Tibial nerve (tissue), 4 donors: ENCODE measurements at places on chromosomes 4 and X.

GRCh38 chrX:121254336-121254735, 206.9 kb downstream of the GLUD2 start:
- DNase-seq = no peak

DNA sequence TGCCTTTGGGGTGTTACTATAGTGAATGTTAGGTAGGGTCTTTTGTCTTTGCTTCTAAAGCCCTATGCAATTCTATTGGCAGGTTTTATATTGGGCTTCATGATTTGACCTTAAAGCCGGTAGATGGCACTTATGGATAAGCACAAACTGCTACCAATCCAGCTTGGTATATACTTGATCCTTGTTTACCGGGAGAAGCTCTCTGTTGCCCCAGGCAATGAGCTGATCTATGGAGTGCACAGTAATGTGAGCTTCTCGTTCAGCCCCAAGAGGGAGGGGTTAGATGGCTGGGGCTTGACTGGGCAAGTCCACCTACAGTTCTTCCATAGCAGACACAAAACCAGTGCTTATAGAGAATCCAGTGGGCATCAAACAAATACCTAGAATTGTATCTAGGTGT, 287.2 kb upstream of the CT83 start:
- DNase-seq = no peak

DNA sequence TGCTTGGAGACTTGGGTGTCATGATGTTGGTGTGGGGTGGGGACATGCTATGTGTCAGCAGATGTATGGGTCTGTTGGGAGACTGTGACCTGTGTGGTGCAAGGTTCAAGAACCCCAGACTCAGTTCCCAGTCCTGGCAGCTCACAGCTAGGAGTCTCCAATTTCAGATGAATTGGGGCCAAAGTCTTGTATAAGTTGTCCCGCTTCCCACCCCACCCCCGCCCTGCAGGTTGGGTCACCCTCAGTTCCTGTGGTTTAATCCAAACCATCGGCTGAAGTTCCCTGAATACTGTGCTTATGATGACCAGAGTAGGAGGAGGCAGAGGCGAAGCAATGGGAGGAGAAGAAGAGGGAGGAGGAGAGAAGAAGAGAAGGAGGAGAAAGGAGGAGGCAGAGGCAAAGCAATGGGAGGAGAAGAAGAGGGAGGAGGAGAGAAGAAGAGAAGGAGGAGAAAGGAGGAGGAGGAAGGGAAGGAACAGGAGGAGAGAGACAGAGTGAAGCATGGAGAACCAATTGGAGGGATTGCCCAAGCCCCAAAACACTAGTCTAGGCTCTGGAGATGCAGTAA, 112.6 kb downstream of the EFNB1 start:
- no peak for DNase-seq

DNA sequence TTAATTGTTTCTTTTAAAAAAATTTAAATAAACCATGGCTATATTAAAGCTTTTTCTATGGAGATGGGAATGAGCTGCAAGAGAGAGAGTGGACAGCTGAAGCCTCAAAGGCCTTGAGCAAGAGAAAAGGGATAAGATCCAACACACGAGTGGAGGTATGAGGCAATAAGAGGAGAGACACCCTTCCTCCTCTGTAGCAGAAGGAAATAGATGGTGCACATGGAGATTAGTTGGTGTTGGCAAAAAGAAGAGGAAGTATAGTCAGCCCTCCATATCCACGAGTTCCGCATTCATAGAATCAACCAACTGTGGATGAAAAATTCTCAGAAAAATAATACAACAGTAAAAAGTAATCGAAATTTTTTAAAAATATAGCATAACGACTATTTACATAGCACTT, 3.2 kb downstream of the CXorf38 start:
- peak; percentile 21 for DNase-seq

- no peak for DNase-seq
These were observed 65.6 kb downstream of the JAKMIP1 start for GRCh38 chr4:6134612-6135220.
